Spinal cord (tissue), 10 donors: ENCODE measurements at places on chromosomes 11 and 22. TPM values are rescaled to one million over a fixed set of nuclear protein-coding genes. Genes with fewer than 3 reads are reported as not detected.

ENTHD1 gene
- not detected for total RNA-seq

TMPRSS13 gene
- total RNA-seq = 0.20 TPM

PIWIL4 gene
- total RNA-seq = 3.4 TPM

C11orf42 gene
- total RNA-seq = not detected

TIMP3 gene
- 226 TPM for total RNA-seq

LMNTD2 gene
- total RNA-seq = 0.79 TPM

HTR3B gene
- 0.79 TPM for total RNA-seq

HEPHL1 gene
- not detected for total RNA-seq

FIBIN gene
- total RNA-seq = 81.6 TPM

GRAP2 gene
- total RNA-seq = 0.61 TPM

ZW10 gene
- 21.0 TPM for total RNA-seq

E2F8 gene
- 2.3 TPM for total RNA-seq

POU2AF2 gene
- not detected for total RNA-seq

TENM4 gene
- 70.5 TPM for total RNA-seq

NOX4 gene
- 4.7 TPM for total RNA-seq

BEST1 gene
- total RNA-seq = 7.3 TPM

OR52E8 gene
- total RNA-seq = not detected

KRTAP5-11 gene
- not detected for total RNA-seq

GGT1 gene
- 4.4 TPM for total RNA-seq

OR4D9 gene
- not detected for total RNA-seq

OR6A2 gene
- total RNA-seq = 0.11 TPM

TREH gene
- not detected for total RNA-seq

BTBD18 gene
- not detected for total RNA-seq

PVALB gene
- total RNA-seq = 22.8 TPM

DDI1 gene
- total RNA-seq = not detected

SCT gene
- not detected for total RNA-seq

CABP4 gene
- 0.30 TPM for total RNA-seq

FAM83F gene
- total RNA-seq = 1.2 TPM

MTMR3 gene
- 47.6 TPM for total RNA-seq

IFITM2 gene
- 26.3 TPM for total RNA-seq

MFNG gene
- 3.6 TPM for total RNA-seq

GRAMD4 gene
- total RNA-seq = 25.1 TPM

CAPN5 gene
- 13.8 TPM for total RNA-seq
